ENCODE measurements at places on chromosomes 4 and X. TPM values are rescaled to one million over a fixed set of nuclear protein-coding genes. Genes with fewer than 3 reads are reported as not detected.

The TMPRSS11F gene
- not detected for total RNA-seq

GRCh38 chr4:186255122-186255521 is 10.9 kb upstream of the F11 start:
- DNase-seq, result no peak

The CFP gene
- 0.08 TPM for total RNA-seq

GRCh38 chr4:17500574-17500973 is 11.3 kb downstream of the QDPR start:
- DNase-seq, result no peak

GRCh38 chr4:148025981-148026380 is 294.1 kb downstream of the ARHGAP10 start:
- peak; percentile 79 for DNase-seq

The MAN2B2 gene
- total RNA-seq, result 15.2 TPM

The SAGE1 gene
- total RNA-seq, result not detected

DNA sequence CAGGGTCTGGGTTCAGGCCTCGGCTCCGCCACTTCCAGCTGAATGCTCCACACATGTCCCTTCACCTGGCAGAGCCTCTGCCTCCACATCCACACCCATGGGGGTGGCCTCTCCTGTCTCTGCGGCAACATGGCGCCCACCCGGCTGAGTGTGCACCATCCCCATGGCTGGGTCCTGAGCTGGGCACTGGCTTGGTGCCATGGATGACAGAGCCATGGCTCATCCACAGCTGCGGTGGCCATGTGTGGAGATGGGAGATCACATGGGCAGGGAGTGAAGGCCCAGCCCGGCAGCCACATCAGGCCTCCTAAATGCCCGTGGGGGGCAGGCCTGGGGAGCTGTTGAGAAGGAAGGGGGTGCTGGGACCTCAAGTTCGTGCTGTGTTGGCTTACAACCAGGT is 213.7 kb downstream of the AFAP1 start:
- DNase-seq, result peak; percentile 95

DNA sequence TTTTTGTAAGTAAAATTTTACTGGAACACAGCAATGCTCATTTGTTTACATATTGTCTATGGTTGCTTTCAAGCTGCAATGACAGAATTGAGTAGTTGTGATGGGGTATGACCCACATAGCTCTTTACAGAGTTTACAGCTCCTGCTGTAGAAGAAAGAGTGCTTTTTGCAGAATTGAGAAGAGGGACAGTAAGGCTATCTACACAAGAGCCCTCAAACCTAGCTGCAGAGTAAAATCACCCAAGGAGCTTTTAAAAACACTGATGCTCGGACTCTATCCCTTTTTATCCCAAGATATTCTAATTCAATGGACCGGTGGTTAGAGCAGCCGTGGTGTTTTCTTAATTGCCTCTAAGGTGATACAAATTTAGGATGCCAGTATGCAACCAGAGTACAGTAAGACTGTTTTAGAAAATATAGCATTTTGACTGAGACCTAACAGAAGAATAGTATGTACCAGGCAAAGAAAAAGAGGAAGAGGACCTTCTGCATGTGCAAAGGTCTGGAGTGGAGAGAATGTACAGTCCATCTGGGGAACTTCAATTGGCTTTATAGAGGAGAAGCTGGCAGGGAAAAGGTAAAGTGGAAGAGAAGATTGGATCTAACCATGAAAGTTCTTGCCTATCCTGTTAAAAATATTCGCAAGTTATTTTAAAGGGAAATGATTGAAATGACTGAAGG is 663.6 kb upstream of the CPEB2 start:
- DNase-seq, result no peak

The ZFYVE28 gene
- 0.86 TPM for total RNA-seq

The GPR119 gene
- not detected for total RNA-seq

DNA sequence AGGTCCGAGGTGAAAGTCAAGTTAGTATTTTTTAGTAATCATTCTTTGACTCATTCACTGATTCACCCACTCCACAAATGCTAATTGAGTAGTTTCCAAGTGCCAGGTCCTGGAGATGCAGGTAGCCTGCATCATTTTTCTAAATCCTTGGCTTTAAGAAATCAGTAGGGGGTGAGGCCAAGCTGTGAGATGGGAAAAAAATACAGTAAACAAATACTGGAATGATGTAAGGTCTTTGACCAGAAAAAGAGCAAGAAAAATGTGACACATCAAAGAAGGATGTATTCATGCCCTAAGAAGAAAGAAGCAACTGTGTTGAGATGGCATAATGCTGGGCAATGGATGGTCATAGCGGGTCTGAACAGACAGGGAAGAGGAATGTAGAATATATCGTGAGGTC is 1386.6 kb downstream of the PCDH7 start:
- DNase-seq, result no peak

DNA sequence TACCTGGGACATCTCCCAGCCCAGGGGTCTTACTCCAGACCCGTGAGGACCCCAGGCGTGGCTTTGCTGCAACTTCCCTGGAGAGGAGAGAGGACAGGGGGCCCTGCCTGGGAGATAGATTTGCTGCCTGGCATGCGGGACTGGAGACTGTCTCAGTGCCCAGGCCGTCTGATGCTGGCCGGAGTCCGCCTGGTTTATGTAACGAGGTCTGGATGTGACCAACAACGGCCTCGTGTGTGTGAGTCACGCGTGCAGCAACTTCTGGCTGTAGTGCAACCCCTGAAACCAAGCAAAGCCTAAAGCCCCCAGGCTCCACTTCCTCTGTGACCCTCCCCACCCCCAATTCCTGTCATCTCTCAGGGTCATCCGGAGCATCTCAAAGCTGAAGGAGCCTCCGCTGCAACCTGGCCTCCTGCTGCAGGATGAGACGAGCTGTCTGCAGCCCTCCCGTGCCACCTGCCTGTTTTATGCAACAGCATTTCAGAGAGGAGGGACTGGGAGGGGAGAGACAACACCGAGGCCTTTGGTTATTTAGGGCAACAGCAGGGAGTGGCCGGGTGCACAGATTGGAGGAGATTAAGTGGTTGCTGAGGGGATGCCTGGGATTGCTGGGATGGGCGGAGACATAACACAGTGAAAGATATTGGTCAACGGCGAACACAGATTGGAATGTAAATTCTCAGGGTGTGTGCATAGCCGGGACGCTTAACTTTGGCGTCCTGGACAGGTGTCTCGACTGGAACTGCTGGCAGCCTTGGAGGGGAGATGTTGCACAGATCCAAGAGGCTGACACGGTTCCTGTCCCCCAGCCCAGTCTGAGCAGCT is 16.0 kb downstream of the XG start:
- DNase-seq, result peak; percentile 97

GRCh38 chr4:7171191-7171900 is 21.0 kb upstream of the SORCS2 start:
- peak; percentile 38 for DNase-seq

DNA sequence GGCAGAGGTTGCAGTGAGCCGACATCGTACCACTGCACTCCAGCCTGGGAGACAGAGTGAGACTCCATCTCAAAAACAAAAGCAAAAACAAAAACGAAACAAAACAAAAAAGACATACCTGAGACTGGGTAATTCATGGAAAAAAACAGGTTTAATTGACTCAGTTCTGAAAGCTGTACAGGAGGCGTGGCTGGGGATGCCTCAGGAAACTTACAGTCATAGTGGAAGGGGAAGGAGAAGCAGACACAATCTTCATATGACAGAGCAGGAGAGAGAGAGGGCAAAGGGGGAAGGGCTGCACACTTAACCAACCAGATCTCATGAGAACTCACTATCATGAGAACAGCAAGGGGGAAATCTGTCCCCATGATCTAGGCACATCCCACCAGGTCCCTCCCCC is 229.5 kb downstream of the STK32B start:
- no peak for DNase-seq

The GAB3 gene
- total RNA-seq, result 7.3 TPM

- no peak for DNase-seq
Measured at GRCh38 chr4:161498155-161498554, 665.6 kb downstream of the FSTL5 start.

The CRMP1 gene
- 23.6 TPM for total RNA-seq

- DNase-seq, result peak; percentile 72
Measured at GRCh38 chr4:94307231-94307871, 35.3 kb downstream of the HPGDS start.

- DNase-seq, result no peak
Measured at GRCh38 chr4:84263415-84263814, 235.7 kb downstream of the NKX6-1 start.

The MAGEA9B gene
- total RNA-seq, result not detected

DNA sequence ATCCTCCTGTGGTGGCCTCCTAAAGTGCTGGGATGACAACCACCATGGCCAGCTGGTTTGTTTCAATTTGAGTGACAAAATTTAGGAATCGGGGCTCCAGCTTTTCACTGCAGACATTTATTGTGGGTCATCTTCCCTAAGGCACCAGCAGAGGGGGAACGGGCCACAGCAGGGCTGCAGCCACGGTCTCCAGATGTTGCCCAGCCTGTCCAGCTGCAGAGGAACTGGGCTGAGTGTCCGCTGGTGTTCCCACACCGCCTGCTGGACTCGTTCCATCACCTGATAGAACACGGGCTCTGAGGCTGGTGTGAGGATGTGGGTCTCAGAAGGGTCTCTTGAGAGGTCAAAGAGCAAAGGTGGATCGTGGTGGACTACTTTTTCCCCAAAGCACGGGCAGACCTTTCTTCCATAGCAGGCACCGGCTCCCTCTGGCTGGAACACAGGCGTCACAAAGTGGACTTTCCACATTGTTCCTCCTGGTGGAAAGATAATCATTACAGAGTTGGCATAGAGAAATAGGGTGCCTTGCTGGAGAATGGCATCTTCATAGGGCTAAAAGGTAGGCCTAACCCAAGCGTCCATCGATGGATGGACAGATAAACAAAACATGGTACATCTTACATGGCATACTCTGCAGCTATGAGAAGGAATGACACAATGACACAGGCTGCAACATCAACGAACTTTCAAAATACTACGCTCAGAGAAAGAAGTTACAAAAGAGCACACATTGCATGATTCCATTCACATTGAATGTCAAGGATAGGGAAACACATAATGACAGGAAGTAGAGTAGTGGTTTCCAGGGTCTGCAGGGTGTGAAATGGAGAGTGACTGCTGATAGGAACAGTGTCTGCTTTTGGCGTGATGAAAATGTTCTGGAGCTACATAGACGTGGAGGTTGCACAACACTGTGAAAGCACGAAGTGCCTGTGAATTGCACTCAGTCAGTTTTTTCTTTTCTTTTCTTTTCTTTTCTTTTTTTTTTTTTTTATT is 5.9 kb upstream of the ARSD start:
- DNase-seq, result no peak

The CCDC158 gene
- total RNA-seq, result not detected

Measured in myocyte (in vitro differentiated cells).